ENCODE measurements at places on chromosomes 7 and 10. TPM values are rescaled to one million over a fixed set of nuclear protein-coding genes. Genes with fewer than 3 reads are reported as not detected.

The COL26A1 gene
- total RNA-seq: 25.8 TPM

The ACTL6B gene
- not detected for total RNA-seq

The SPACDR gene
- total RNA-seq: 1.5 TPM

The INSYN2A gene
- total RNA-seq: not detected

The PCLO gene
- total RNA-seq: 1.1 TPM

The LEP gene
- total RNA-seq: not detected

The PRXL2A gene
- total RNA-seq: 89.0 TPM

The ASB10 gene
- total RNA-seq: not detected

The OR6V1 gene
- total RNA-seq: not detected

The AMZ1 gene
- 0.57 TPM for total RNA-seq

The PAX4 gene
- not detected for total RNA-seq

The ANLN gene
- total RNA-seq: 238 TPM

The CCL24 gene
- not detected for total RNA-seq

The C7orf33 gene
- not detected for total RNA-seq

The UPP1 gene
- 331 TPM for total RNA-seq

The STEAP4 gene
- 0.10 TPM for total RNA-seq

The SMKR1 gene
- total RNA-seq: 1.4 TPM

The CAV1 gene
- total RNA-seq: 496 TPM

The TRDMT1 gene
- total RNA-seq: 7.6 TPM

The ZPBP gene
- total RNA-seq: not detected

The TBX20 gene
- total RNA-seq: not detected

The TCTN3 gene
- total RNA-seq: 56.6 TPM

The CDC14C gene
- total RNA-seq: not detected

The SERPINE1 gene
- 370 TPM for total RNA-seq

The OR2A12 gene
- total RNA-seq: not detected

The NRG3 gene
- total RNA-seq: 0.08 TPM

The TLX1 gene
- total RNA-seq: 0.13 TPM

The CDK14 gene
- 3.0 TPM for total RNA-seq
